Thoracic aorta (tissue), 2 donors: ENCODE measurements at places on chromosomes 5 and 9. TPM values are rescaled to one million over a fixed set of nuclear protein-coding genes. Genes with fewer than 3 reads are reported as not detected.

DNA sequence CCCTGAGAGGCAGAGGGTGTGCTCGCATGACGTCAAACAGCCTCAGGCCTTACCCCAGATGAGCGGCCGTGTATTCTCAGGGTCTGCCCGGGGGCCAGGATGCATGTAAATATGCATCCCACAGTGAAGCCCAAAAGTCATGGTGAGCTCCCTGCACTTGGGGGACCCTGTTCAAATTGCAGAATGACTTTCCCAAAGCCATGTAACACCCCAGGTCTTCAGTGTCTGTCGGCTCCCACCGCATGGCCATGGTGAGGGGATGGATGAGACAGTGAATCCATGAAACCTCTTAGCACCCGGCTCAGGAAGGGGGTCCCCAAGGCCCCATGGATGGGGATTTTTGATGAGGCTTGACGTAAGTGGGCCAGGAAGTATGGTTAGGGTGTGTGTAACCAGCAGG lies 9.3 kb upstream of the COL5A1 start:
- DNase-seq, result no peak

- no peak for DNase-seq
These were observed 201.0 kb downstream of the WDR70 start for GRCh38 chr5:37580106-37580505.

Gene CHSY3
- total RNA-seq, result 28.3 TPM

GRCh38 chr5:56319526-56320181 lies 86.5 kb upstream of the ANKRD55 start:
- no peak for DNase-seq

Gene TMC1
- not detected for total RNA-seq

- DNase-seq, result no peak
These were observed 220.0 kb downstream of the GLIS3 start for GRCh38 chr9:4079906-4080305.

DNA sequence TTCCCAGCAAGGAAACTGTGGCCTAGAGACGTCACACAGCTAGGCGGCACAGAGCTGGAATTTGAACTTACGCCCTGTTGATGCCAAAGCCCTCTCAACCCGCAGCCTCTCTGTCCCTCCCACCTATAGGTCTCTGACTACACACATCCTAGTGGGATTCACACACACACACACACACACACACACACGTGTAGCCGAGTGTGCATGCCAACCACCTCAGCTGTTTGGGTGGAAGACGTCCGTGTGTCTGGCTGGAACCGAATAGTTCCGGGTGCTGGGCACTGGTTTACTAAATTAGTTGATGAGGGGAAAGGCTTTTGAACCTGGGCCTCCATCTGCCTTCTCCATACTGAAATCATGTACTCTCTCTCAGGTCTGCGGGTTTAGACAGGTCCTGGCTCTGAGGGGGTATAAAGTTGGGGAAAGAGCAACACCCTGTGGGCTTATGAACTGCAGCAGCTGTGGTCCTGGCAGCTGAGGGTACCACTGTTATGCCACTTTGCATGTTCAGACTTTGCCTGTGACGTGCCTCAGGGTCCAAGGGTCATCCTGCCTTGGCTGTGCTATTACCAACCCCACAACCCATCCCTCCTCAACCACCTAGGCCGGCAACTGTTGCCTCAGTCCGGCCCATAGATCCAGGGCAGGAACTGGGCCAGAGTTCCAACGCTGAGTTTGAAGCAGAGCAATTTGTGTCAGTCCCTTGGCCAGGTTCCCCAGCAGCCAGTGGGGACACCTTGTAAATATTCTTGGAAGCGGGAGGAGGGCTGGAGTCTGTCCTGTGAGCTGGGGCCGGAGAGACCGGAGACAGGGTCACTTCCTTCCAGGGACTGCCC lies 50.5 kb downstream of the PSD2 start:
- DNase-seq, result no peak

- DNase-seq, result peak; percentile 13
These were observed 735 bp downstream of the PTGR1 start for GRCh38 chr9:111598733-111599091.

DNA sequence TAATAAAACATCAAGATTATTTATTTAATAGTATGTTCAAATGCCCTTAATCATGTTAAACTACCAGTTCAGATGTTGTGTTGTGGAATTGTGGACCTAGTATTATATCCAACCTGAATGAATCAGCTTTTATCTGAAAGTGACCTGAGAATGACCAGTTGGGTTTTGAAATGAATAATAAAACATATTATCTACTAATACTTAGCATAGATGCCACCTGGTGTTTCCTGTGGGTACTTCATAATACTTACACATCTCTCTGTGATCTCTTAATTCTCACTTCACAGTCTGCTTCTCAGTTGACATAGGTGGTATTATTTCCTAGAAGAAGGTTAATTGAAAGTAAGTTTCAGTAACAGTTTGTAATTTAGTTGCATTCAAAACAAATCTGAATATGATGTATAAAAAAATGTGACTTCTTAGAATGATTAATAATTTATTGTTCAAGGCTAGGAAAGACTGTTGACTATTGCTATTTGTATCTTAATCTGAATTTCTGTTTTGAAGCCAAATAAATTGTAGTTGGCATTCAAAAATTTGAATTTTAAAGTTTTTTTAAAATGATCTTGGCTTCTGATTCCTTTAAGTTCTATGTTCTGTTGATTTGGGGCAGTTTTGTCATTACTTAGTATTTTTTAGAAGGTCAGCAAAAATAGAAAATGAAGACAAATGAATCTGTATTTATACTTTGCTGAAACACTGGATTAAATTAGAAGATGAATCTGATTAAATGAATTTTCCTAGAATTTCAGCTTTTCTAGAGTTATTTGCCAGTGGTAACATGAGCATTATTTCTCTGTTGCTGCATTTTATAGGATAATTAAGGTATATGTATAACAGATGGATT lies 48.2 kb downstream of the KIF2A start:
- no peak for DNase-seq

GRCh38 chr9:131627648-131628458 lies 82.5 kb downstream of the PRRT1B start:
- no peak for DNase-seq

Gene SLC27A6
- 0.21 TPM for total RNA-seq

DNA sequence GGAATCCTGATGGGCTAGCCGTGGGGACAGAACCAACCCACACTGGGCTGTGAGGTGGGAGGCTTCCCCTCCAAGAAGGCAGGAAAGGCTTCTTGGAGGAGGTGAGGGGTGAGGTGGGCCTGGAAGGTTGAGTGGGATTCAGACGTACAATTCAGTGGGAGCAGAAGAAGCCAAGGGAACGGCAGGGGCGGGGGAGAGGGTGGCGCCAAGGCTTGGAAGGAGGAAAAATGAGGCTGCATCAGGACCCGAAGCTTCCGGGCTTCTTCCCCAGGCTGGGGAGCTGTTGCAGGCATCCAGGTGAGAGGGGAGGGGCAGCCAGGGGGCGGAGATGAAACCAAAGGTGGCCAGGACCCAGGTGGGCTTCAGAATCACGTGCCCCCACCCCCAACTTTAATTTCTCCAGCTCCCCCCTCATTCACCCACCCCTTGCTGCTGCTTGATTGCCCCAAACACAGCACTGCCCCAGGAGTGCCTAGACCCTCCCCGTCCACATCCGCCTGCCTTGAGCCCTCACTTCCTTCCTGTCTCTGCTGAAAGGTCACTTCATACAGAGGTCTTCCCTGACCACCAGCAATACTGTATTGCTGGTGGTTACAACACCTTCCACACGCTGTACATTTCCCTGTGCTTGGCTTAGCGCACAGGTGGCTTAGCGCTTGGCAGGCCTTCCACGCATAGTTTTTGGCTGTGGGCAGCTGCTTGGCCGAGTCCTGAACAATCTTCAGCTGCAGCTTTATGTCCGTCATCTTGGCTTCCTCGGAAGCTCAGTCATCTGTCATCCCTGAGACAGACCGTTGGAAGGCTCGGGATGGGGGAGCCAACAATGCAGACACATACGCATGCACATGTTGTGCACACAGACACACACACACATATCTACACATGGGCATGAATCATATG lies 193.5 kb downstream of the RGS3 start:
- no peak for DNase-seq

Gene CBY3
- total RNA-seq, result 1.4 TPM

Gene EXD3
- 22.7 TPM for total RNA-seq

GRCh38 chr9:19807182-19807892 lies 18.5 kb upstream of the SLC24A2 start:
- DNase-seq, result no peak

- no peak for DNase-seq
These were observed 418.0 kb downstream of the PLK2 start for GRCh38 chr5:58041884-58042283.

GRCh38 chr5:10583663-10584572 lies 20.0 kb downstream of the ANKRD33B start:
- no peak for DNase-seq

DNA sequence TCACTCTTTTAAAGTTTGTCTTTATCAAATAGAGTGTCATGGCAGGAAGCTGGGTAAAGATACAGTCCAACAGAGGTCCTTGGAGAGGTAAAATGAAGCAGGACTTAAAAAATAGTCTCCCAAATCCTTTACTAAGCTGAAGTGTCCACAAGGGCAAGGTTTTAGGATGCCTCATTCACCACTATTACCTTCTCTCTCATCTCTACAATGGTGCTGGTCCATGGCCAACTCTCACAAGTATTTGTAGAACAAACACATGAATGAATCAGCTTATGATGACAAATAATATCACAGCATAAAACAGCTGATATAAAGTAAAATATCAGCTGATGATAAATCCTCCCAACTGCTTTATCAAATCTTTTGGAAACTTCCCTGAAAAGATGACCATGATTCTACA lies 162.3 kb upstream of the ZNF462 start:
- no peak for DNase-seq

Gene SYK
- total RNA-seq, result 23.3 TPM

Gene SPACA9
- total RNA-seq, result 2.2 TPM

Gene PCDHA11
- total RNA-seq, result 0.14 TPM

Gene PIP5K1B
- 3.9 TPM for total RNA-seq

GRCh38 chr9:100098046-100098886 lies 534 bp downstream of the ERP44 start:
- no peak for DNase-seq
